ENCODE measurements at places on chromosomes 12 and 14.

- DNase-seq, result no peak
These were observed 105.0 kb downstream of the DAD1 start for GRCh38 chr14:22483863-22484593.

DNA sequence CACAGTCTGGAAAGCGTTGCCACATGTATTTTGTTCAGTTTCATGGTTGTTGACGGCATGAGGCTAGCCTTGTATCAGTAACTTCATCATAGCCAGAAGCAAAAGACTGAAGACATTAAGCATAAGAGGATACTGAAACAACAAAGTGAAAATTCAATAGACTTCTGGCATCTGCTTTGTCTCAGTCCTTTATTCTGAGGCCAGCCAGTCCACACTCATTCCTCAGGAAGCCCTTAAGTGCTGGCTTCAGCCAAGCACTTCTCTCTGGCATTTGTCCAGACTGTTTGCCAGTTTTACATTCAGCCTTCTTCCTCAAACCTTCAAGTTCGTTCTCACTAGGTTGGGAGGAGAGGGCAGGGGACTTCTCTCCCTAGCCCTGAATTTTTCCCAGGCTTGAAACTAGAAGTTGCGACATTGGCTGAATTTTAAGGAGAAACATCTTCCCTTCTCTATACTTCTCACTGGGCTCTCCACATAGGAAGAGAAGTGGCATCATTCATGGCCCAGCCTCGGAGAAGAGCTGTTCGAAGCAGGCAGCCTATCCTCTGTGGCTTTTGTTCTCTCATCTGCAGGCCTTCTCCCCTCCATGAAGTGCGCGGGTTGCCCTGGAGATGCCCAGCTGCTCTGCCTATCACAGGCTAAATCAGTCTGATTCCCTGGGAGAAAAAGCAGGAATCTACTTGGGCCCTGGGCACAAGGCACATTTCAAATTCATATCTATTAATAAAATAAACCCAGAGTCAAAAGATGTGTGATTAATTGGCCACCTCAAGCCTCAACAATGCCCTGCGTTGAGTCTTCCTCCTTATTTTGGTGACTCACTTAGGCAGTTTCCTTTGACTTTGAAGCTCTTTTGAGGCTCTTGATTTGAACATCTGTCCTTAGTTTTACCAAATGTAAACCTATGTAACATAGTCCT is 130.9 kb upstream of the PLEKHA5 start:
- DNase-seq, result no peak

GRCh38 chr12:27133022-27133590 is 50.7 kb upstream of the C12orf71 start:
- DNase-seq, result no peak

- DNase-seq, result no peak
These were observed 36.9 kb downstream of the BCL2L14 start for GRCh38 chr12:12107678-12108077.

DNA sequence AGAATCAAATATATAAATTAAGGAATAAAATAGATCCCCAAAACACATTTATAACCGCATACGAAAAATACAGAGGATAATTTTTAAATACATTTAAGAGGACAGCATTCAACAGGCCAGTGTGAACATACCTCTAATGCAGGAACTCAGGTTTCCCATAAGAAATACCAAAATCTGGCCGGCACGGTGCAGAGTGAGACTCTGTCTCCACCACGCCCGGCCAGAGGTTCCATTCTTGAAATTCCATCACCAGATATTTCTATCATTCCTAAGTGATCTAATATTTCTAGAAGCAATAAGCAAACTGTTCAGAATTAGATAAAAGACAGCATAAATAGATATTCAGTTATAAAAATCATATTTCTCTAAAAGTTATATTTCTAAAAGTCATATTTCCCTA is 30.2 kb upstream of the OASL start:
- DNase-seq, result no peak

- DNase-seq, result no peak
These were observed 3.0 kb downstream of the LUM start for GRCh38 chr12:91108196-91108755.

- no peak for DNase-seq
These were observed 249.7 kb upstream of the FBXO33 start for GRCh38 chr14:39681782-39682399.
